ENCODE measurements at places on chromosomes 7 and 10.

DNA sequence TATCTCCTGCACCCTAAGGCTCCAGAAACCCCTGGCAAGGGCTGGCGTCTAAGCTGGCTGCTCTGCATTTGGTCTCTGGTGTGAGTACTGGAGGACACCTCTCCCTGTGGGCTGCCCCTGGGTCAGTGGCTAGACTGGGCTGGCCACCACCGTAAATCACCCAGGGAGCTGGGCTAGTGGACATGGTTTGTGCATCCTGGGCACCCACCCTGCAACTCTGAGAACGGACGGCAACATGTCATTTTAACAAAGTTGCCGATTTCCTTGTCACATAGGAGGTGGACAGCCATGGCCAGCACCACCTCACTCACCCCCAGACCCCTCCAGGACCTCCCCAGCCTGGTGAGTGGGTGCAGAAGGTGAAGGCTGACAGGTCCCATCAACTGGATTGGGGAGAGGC is 26.8 kb upstream of the PCBD1 start:
- DNase-seq = no peak

DNA sequence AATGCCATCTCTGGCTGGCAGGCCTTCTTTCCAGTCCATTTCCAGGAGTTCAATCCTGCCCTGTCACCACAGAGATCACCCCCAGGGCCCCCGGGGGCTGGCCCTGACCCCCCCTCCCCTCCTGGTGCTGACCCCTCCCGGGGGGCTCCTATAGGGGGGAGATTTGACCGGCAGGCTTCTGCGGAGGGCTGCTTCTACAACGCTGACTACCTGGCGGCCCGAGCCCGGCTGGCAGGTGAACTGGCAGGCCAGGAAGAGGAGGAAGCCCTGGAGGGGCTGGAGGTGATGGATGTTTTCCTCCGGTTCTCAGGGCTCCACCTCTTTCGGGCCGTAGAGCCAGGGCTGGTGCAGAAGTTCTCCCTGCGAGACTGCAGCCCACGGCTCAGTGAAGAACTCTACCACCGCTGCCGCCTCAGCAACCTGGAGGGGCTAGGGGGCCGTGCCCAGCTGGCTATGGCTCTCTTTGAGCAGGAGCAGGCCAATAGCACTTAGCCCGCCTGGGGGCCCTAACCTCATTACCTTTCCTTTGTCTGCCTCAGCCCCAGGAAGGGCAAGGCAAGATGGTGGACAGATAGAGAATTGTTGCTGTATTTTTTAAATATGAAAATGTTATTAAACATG is 6.0 kb downstream of the CHPF2 start:
- no peak for DNase-seq

GRCh38 chr7:101671371-101672356 is 42.6 kb upstream of the MYL10 start:
- no peak for DNase-seq

GRCh38 chr7:33035776-33036175 is 26.8 kb downstream of the NT5C3A start:
- no peak for DNase-seq

Measured in DMS153 (cell line).